ENCODE measurements at places on chromosomes 11 and 22. TPM values are rescaled to one million over a fixed set of nuclear protein-coding genes. Genes with fewer than 3 reads are reported as not detected.

The APOA4 gene
- total RNA-seq = not detected

The MS4A6A gene
- not detected for total RNA-seq

The RIMBP3C gene
- 0.27 TPM for total RNA-seq

The IFTAP gene
- total RNA-seq = 14.7 TPM

The CST6 gene
- not detected for total RNA-seq

The TTC36 gene
- not detected for total RNA-seq

The SH3BP1 gene
- total RNA-seq = 3.1 TPM

The AQP11 gene
- 2.6 TPM for total RNA-seq

The TNRC6B gene
- total RNA-seq = 4.8 TPM

The TEX12 gene
- total RNA-seq = not detected

The UFD1 gene
- total RNA-seq = 102 TPM

The OR5P2 gene
- total RNA-seq = not detected

The MYOD1 gene
- total RNA-seq = not detected

The CPT1B gene
- 7.5 TPM for total RNA-seq

The PIH1D2 gene
- 0.84 TPM for total RNA-seq
